ENCODE measurements at places on chromosomes 5 and 9.

- no peak for DNase-seq
Observed at GRCh38 chr5:157356576-157356975, 90.7 kb downstream of the CYFIP2 start.

- DNase-seq: no peak
Observed at GRCh38 chr5:97046270-97046982, 96.0 kb downstream of the LIX1 start.

DNA sequence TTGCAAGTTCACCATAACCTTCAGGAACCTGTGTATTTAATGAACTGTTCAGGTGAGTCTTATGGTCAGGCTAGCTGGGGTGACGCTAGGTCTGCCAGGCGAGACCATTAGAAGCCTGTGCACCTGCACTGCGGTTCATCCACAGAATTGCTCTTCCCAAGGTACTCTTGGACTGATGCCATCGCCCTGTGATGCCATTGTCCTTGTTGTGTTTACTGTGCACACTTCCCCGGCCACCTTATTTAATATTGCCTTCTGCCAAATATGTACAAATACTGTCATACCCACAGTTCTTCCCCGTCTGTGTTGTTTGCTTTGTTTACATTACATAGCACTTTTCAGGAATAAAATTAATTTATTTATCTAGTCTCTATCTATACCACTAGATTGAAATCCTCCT is 66.3 kb downstream of the RCL1 start:
- no peak for DNase-seq

- no peak for DNase-seq
Observed at GRCh38 chr5:127518319-127518621, 830 bp downstream of the PRRC1 start.

- no peak for DNase-seq
Observed at GRCh38 chr9:4065054-4065453, 234.8 kb downstream of the GLIS3 start.

DNA sequence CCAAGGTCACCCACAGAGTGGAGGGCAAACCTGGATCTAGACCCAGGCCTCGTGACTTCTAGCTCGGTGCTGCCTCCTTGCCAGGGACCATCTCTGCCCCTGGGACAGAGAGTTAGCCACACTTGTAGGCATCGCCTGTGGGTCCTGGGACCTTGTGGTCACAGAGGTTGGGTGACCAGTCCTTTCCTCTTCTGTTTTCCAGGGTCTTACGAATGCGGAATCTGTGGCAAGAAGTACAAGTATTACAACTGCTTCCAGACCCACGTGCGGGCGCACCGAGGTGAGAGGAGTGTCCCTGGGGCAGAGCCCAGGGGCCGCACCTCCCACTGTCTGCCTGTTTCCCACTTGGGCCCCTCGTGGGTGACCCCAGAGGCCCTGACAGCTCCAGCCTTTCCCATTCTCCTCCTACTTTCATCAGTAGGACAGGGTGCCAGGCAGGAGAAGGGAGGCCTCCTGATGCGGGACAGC is 76.3 kb downstream of the AMBP start:
- no peak for DNase-seq

- DNase-seq: no peak
Observed at GRCh38 chr5:159951834-159952233, 35.6 kb downstream of the ADRA1B start.

- peak; percentile 69 for DNase-seq
Observed at GRCh38 chr5:54309691-54310432, 511 bp downstream of the ARL15 start.

DNA sequence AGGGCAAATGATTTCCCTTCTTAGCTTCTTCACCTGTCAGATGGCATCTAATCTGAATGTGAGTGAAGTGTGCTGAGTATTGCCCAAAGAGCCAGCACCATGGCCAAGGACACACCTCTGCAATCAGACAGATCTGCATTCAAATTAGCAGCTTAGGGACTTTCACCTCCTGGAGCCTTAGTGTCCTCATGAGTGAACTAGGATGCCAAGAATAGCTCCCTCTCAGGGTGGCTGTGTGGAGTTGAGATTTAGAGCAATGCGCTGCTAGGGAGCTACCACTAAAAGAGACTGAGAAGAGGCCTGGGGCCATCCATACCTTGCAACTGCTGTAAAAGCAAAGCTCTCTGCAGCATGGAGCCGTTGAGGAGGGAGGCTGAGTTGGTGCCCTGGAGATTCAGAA is 1.4 kb downstream of the CIZ1 start:
- no peak for DNase-seq

- DNase-seq: no peak
Observed at GRCh38 chr9:129644365-129644764, 2.4 kb upstream of the ASB6 start.

GRCh38 chr9:85155352-85155751 is 485.8 kb downstream of the NTRK2 start:
- no peak for DNase-seq

GRCh38 chr9:71357346-71357745 is 235.9 kb upstream of the TRPM3 start:
- no peak for DNase-seq

GRCh38 chr9:29241320-29241719 is 1668.0 kb upstream of the C9orf72 start:
- DNase-seq: no peak

- no peak for DNase-seq
Observed at GRCh38 chr5:158532739-158533138, 567.0 kb downstream of the EBF1 start.

GRCh38 chr5:147558826-147559225 is 49.0 kb upstream of the DPYSL3 start:
- DNase-seq: peak; percentile 29

DNA sequence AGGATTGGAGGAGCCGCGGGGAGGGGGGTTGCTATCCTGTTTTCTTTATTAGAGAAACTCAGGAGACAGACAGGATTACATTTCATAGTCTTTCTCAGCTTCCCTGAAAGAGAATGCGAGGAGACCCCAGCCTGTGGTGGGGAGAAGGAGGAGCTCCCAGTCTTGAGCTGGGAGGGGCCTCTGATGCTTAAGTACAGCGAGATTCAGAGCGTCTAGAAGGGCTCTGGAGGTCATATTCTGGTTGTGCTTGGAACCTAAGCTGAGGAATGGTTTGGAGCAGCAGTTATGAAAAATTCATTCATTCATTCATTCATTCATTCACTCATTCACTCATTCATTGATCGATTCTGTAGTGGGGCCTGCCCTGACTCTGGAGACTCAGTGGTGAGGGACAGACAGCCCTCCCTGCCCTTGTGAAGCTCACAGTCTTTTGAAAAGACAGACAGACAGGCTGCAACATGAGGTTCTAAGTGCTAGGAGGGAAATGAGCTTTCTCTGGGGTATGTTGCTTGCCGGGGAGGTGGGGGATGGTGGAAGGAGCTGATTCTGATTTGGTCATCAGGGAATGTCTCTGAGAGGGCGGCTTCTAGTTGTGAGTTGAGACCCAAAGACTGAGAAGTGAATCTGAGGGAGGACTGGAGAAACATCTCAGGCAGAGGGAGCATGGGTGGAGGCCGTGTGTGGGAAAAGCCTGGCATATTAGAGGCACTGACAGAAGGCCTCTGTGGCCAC is 2.5 kb upstream of the SPRY4 start:
- DNase-seq: no peak

GRCh38 chr9:8677741-8678140 is 878.2 kb upstream of the DMAC1 start:
- DNase-seq: no peak

GRCh38 chr9:128781187-128782070 is 5.6 kb upstream of the TBC1D13 start:
- DNase-seq: no peak

GRCh38 chr5:93454896-93455295 is 126.1 kb downstream of the NR2F1-AS1 start:
- no peak for DNase-seq

DNA sequence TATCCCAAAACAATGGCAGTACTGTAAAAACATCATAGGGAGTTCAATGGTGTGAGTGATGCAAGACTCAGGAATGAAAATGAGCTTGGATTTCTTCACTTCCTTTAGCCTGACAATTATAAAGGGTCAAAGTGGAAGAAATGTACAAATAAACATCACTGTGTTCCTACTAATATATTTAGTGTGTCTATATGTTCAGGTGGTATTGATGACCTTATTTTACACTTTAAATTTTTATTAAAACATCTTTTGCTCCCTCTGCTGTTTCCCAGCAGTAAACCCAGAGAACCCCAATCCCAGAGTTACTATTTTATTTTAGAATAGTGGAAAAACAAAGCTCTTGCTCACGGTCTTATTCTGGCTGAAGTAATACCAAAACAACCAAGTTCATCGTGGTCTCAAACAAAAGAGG is 2.0 kb downstream of the LOX start:
- no peak for DNase-seq

DNA sequence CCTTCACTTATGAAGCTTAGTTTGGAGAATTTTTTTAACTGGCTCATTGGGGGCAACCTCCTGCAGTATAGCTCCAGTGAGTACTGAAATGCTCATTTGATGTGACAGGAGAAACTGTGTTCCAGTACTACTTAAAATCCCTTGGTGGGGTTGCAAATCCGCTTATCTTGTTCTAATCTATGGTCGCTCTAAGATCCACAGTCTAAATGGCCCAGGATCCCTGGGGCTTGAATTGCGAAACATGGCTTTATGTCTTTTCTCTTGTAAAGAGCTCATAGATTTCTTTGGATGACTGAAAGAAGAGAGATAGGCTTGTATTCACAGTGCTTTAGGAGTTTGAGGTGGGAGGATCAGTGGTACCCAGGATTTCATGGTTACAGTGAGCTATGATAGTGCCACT is 52.7 kb downstream of the ADAMTSL1 start:
- DNase-seq: no peak

- DNase-seq: no peak
Observed at GRCh38 chr9:96852676-96853075, 1.6 kb downstream of the ZNF782 start.

GRCh38 chr5:151236888-151237287 is 13.0 kb upstream of the CCDC69 start:
- no peak for DNase-seq

DNA sequence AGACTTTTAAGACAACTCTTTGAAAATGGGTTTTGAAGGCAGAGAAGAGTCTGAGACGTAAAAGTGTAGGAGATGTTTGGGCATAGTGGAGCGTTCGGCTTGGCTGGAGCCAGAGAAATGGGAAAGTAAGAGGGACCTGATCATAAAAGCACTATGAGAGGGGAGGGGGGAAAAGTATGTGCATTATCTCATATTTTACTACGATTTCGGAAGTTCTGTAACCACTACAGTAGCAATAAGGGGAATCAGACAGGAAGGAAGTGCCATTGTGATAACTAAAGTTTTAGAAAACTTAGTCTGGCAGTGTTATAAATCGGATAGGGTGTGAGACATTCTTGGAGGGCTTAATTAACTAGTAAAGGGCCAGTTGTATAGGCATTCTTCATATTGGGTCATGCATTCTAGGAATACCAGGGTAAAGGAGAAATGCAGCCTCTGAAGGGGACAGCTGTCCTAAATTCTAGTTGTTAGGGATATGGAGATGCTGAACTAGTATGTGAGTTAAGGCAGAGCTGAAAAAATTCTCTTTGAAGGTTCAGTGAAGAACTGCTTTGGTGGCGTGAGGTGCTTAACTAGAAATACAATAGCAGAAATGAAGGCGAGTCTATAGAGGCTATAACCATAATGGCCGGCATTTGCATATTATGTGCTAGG is 83.8 kb upstream of the FREM1 start:
- no peak for DNase-seq

- DNase-seq: no peak
Observed at GRCh38 chr5:111922344-111922743, 165.3 kb upstream of the NREP start.

- no peak for DNase-seq
Observed at GRCh38 chr5:172383191-172383802, 71.0 kb downstream of the SH3PXD2B start.

DNA sequence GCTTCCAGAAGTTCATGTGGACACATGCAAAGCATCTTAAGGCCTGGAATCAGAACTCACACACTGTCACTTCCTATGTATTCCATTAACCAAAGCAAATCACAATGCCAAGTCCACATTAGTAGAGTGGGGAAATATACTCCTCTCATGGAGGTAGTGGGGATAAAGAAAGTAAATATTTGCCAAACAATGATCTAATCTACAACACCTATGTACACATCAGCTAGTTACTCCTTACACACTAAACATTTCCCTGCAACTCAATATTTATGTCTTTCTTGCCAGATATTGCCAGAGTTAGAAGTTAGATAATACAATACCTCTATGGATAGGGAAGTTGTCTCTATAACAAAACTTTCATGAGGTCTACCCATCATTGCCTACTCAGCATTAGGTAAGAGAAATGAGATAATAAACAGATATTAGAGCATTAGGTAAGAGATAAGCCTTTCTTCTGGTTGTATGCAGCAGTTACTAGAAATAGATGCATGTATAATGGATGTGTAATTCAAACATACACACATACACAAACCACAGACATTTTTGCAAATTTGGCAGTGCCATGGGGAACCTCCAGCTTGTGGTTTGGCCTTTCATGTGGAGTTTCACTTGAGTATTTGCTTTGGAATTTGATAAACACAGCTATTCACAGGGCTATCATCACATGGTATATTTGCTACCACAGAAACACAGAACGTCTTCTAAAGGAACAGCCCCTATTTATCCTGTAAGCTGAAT is 196.5 kb downstream of the TLE1 start:
- DNase-seq: no peak

GRCh38 chr5:51396797-51397196 is 13.5 kb downstream of the ISL1 start:
- no peak for DNase-seq

DNA sequence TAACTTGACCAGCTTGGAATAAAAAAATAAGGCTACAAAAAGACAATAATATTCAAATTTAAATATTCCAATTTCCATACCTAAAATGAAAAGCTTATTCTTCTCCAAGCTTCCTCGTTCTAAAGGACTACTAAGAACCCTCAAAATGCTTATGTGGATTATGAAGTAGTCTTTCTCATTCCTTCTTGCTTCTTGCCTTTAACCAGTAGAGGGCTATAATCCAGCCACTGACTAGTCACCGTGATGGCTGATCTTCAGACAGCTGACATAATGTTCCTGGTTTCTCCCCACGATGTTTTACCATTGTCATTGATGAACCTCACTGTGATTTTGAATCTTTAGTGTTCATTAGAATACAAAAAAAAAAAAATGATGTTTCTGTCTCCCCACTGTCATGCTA is 515.3 kb downstream of the TLE1 start:
- DNase-seq: no peak

DNA sequence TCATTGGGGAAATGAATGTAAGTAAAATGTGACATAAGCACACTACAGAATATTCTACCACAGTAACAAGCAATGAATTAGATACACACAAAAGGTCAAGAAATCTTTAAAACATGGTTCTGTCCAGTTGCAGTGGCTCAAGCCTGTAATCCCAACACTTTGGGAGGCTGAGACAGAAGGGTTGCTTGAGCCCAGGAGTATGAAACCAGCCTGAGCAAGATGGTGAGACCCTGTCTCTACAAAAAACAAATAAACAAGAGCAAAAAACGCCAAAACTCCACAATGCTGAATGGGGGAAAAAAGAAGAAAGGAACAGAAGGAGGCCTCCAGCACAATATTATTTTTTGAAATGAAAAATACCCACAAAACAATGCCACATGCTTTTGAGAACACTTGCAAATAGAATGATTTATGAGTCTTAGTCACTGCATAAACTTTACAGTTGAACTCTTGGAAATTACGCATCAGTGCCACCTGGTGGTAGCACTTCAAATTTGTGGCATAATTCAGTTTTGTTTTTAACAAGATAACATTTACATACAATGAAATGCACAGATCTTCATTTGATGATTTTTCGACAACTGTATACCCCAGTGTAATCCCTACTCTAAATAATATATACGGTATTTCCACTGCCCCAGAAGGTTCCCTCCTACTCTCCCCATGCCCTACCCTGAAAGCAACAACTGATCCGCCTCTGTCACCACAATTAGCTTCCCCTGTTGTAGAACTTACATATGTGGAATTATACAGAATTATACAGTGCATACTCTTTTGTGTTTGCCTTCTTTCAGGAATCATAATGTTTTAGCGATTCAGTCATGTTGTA is 14.4 kb upstream of the SPINK4 start:
- DNase-seq: no peak
